ENCODE measurements at places on chromosomes 13 and 19.

GRCh38 chr19:50224986-50225747, 21.7 kb downstream of the MYH14 start:
- no peak overlapping the region for H3K4me3 ChIP-seq
- no peaks in the 10 kb centered on the region for H3K27me3 ChIP-seq
- H3K36me3 ChIP-seq: peaks cover 60% of the 10 kb centered on the region
- no peak for DNase-seq
- no peaks in the 10 kb centered on the region for H3K4me1 ChIP-seq
- no peak overlapping the region for H3K27ac ChIP-seq

DNA sequence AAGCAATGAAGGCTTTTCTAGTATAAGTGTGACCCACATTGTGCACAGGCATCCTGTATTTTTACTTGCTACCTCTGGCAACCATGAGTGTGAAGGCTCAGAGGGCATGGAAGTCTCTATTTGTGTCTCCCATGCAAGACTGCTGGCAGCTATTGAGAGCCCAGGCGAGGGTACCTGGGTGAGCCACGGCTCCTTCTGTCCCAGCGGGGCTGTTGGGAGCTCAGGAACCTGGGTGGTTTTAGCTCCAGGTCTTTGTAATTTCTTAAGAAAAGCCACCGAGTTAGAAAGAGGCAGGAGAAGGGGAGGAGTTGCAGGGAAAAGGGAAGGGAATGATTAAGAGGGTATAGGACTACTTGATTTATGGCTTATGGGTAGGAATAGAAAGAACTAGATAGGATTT, 190.4 kb upstream of the SOX1 start:
- no peaks in the 10 kb centered on the region for H3K36me3 ChIP-seq
- H3K4me1 ChIP-seq: no peaks in the 10 kb centered on the region
- no peak overlapping the region for H3K27ac ChIP-seq

GRCh38 chr13:101289764-101290163, 126.5 kb downstream of the NALCN start:
- no peak overlapping the region for H3K4me3 ChIP-seq
- DNase-seq: peak; percentile 81
- H3K36me3 ChIP-seq: no peaks in the 10 kb centered on the region

GRCh38 chr19:8629996-8630683, at the start of gene NFILZ:
NFILZ (plus strand) TSS chr19:8630633; CDS start chr19:8676766, 46,133 bp downstream.
- H3K27me3 ChIP-seq: no peaks in the 10 kb centered on the region
- H3K4me1 ChIP-seq: no peaks in the 10 kb centered on the region
- H3K4me3 ChIP-seq: no peak within 1 kb of the TSS
- no peak within 1 kb of the TSS for H3K27ac ChIP-seq
- DNase-seq: no peak
- no peaks in the 10 kb centered on the region for H3K36me3 ChIP-seq

DNA sequence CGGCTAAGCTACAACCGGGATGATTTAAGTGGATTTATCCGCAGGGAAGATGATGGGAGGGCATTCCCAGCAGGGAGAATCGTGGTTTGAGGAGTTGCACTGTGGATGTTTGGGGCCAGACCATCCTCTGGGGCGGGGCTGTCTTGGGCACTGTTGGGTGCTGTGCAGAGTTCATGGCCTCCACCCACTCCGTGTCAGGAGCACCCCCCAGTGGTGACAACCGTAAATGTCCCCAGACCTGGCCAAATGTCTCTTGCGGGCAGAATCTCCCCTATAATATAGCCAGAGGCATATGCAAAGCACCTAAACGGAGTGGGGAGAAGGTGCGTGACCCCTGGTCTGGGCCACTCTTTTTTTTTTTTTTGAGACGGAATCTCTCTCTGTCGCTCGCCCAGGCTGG, 40.2 kb downstream of the SMIM24 start:
- H3K4me3 ChIP-seq: no peak overlapping the region
- H3K27me3 ChIP-seq: no peaks in the 10 kb centered on the region
- no peak overlapping the region for H3K27ac ChIP-seq
- H3K4me1 ChIP-seq: peaks cover 21% of the 10 kb centered on the region

DNA sequence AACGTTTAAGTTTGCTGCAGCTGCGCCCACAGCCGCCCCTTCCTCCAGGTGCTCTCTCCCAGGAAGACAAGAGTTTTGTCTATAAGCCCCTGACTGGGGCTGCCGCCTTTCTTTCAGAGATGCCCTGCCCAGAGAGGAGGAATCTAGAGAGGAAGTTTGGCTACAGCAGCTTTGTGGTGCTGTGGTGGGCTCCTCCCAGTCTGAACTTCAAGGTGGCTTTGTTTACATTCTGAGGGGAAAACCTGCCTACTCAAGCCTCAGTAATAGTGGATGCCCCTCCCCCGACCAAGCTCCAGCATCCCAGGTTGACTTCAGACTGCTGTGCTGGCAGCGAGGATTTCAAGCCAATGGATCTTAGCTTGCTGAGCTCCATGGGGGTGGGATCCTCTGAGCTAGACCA, 6.4 kb upstream of the ERICH6B start:
- no peaks in the 10 kb centered on the region for H3K27me3 ChIP-seq
- H3K36me3 ChIP-seq: no peaks in the 10 kb centered on the region

DNA sequence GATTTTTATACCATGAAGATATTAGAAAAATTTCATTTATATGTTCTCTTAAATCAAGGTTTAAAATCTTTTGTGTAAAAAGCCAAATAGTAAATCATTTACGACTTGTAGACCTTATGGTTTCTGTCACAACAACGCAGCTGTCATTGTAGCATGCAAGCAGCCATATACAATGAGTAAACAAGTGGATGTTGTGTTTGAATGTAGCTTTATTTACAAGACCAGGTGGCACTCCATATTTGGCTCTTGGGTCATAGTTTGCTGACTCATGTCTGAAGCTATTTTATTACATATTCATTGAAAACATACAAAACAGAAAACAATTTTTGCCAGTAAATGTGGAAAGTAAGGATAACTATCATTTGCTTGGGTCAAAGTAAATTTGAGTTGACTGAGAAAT, 930.8 kb downstream of the SLITRK5 start:
- no peak overlapping the region for H3K27ac ChIP-seq
- no peak for DNase-seq
- no peaks in the 10 kb centered on the region for H3K27me3 ChIP-seq
- H3K36me3 ChIP-seq: no peaks in the 10 kb centered on the region
- H3K4me1 ChIP-seq: no peaks in the 10 kb centered on the region
- H3K4me3 ChIP-seq: no peak overlapping the region

- no peaks in the 10 kb centered on the region for H3K36me3 ChIP-seq
- DNase-seq: no peak
- no peak overlapping the region for H3K4me3 ChIP-seq
- H3K27ac ChIP-seq: no peak overlapping the region
- no peaks in the 10 kb centered on the region for H3K27me3 ChIP-seq
These were observed 70.6 kb upstream of the MEDAG start for GRCh38 chr13:30835442-30835841.

- peaks cover 3% of the 10 kb centered on the region for H3K36me3 ChIP-seq
- no peaks in the 10 kb centered on the region for H3K4me1 ChIP-seq
- no peak overlapping the region for H3K27ac ChIP-seq
- DNase-seq: no peak
These were observed 15.7 kb upstream of the FBXL3 start for GRCh38 chr13:77042566-77043177.

GRCh38 chr13:106246242-106246641, 289.2 kb downstream of the EFNB2 start:
- no peaks in the 10 kb centered on the region for H3K4me1 ChIP-seq
- no peaks in the 10 kb centered on the region for H3K27me3 ChIP-seq
- no peak overlapping the region for H3K4me3 ChIP-seq
- no peak for DNase-seq
- no peak overlapping the region for H3K27ac ChIP-seq

DNA sequence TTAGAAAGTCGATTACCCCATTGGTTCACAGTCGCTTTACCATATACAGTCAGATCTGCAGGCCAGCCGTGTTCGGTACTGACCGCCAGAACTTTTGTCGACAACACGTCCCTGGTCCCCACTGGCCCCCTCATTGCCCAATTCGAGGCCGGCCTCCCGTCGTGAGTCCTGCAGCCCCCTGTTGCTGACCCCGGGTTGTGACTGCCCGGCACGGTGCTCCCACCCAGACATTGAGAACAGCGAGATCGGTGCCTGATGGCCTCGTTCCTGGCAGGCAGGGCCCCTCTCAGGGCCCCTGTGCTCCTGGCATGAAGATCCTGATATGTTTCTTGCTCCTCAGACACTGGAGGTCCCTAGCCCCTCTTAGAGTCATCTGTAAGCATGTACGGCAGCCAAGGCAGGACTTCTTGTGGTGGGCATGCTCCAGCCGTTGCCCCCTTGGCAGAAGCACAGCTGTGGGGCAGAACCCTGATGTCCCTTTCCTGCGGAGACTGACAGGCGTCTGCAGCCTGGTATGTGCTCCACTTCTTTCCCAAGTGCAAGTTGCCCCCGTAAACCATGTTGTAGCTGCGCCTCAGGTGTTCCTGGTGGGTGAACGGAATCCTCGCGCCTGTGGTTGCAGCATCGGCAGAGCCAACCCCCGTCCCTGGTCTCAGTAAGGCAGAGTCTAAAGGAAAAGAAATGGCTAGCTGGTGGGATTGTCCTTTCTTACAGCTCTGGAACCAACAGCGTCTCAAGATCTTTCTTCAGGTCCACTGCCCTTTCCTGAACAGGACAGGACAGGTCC, 123.2 kb upstream of the SPACA7 start:
- H3K36me3 ChIP-seq: no peaks in the 10 kb centered on the region
- DNase-seq: no peak
- no peaks in the 10 kb centered on the region for H3K4me1 ChIP-seq
- no peak overlapping the region for H3K27ac ChIP-seq

GRCh38 chr13:79427883-79428282, 21.8 kb upstream of the RBM26 start:
- no peak overlapping the region for H3K4me3 ChIP-seq
- H3K27ac ChIP-seq: no peak overlapping the region

DNA sequence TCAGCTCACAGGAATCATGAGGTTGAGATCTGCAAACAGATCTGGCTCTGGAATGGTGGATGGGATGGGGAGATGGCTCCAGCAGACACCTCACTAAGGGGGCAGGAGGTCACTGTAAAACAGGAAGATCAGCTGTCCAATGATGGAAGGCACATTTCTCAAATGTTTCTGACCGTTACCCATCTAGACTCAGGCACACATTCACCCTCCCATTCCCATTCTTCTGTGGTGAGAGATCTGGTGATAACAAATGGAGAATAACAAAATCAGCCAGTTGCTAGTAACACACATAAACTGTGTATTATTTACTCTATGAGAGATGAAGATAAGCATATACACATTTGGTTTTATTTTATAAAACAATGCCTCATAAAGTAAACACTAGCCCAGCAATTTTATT, 235.9 kb downstream of the TSHZ3 start:
- H3K4me1 ChIP-seq: no peaks in the 10 kb centered on the region
- no peak overlapping the region for H3K4me3 ChIP-seq
- DNase-seq: no peak
- H3K36me3 ChIP-seq: no peaks in the 10 kb centered on the region
- no peaks in the 10 kb centered on the region for H3K27me3 ChIP-seq
- H3K27ac ChIP-seq: no peak overlapping the region

GRCh38 chr13:96072392-96072791, 17.5 kb upstream of the HS6ST3 start:
- no peaks in the 10 kb centered on the region for H3K27me3 ChIP-seq
- no peaks in the 10 kb centered on the region for H3K36me3 ChIP-seq
- H3K4me1 ChIP-seq: no peaks in the 10 kb centered on the region
- no peak overlapping the region for H3K4me3 ChIP-seq
- no peak overlapping the region for H3K27ac ChIP-seq

DNA sequence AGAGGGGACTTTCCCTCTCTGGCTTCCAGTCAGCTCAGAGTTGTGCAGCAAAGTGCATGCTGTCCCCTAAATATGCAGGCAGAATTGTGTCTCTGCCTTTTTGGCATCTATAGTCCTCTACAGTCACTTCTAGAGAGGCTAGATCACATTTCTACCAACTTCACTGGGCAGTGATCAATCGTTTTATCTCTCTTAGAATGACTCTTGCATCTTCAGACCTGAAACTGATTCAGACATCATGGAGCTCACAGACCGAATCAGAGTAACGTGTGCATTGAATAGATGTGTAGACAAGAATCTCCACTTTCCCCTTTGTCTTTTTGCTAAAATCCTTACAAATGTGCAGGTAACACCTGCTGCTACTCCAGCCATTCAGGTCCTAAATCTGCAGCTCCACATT, 6.2 kb downstream of the ZNF253 start:
- no peak overlapping the region for H3K27ac ChIP-seq
- peaks cover 28% of the 10 kb centered on the region for H3K4me1 ChIP-seq
- H3K4me3 ChIP-seq: no peak overlapping the region
- no peaks in the 10 kb centered on the region for H3K27me3 ChIP-seq
- DNase-seq: no peak

DNA sequence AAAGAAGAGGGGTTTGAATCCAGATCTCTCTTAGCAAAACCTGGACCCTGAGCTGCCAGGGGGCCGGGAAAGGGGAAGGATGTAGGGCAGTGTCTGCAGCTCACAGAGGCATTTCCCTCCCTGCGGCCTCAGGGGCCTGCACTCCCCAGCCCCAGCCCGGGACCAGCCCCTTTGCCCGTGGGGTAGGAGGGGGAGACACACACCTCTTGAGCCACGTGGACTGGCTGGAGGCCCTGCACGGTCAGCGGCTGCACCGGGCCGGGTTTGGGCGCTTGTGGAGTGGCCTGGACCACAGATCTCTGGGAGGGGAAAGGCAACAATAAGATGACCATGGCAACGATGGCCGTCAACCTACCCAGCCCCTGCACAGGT, 26.9 kb downstream of the RFX1 start:
- peak overlapping the region; percentile 55 for H3K4me3 ChIP-seq
- peak overlapping the region; percentile 80 for H3K27ac ChIP-seq
- H3K27me3 ChIP-seq: no peaks in the 10 kb centered on the region
- DNase-seq: peak; percentile 71
- H3K4me1 ChIP-seq: peaks cover 26% of the 10 kb centered on the region

GRCh38 chr13:79966059-79966458, 374.9 kb downstream of the SPRY2 start:
- H3K36me3 ChIP-seq: no peaks in the 10 kb centered on the region
- no peak overlapping the region for H3K27ac ChIP-seq
- H3K4me3 ChIP-seq: no peak overlapping the region
- no peaks in the 10 kb centered on the region for H3K4me1 ChIP-seq
- DNase-seq: no peak
- H3K27me3 ChIP-seq: no peaks in the 10 kb centered on the region

GRCh38 chr19:39410017-39410830, 2.2 kb upstream of the PLEKHG2 start:
- H3K4me1 ChIP-seq: peaks cover 62% of the 10 kb centered on the region
- H3K4me3 ChIP-seq: peak overlapping the region; percentile 93
- no peaks in the 10 kb centered on the region for H3K27me3 ChIP-seq
- H3K27ac ChIP-seq: peak overlapping the region; percentile 98
- DNase-seq: peak; percentile 76

- no peaks in the 10 kb centered on the region for H3K27me3 ChIP-seq
- no peak for DNase-seq
- peaks cover 27% of the 10 kb centered on the region for H3K36me3 ChIP-seq
These were observed 537 bp downstream of the NAT14 start for GRCh38 chr19:55485439-55486011.

GRCh38 chr19:4977299-4978174, 8.6 kb downstream of the KDM4B start:
- H3K4me3 ChIP-seq: no peak overlapping the region
- no peaks in the 10 kb centered on the region for H3K27me3 ChIP-seq
- no peaks in the 10 kb centered on the region for H3K36me3 ChIP-seq
- peaks cover 92% of the 10 kb centered on the region for H3K4me1 ChIP-seq
- DNase-seq: peak; percentile 34

Data from stomach (tissue), 19 donors.